Activated CD4-positive, alpha-beta T cell treated with anti-CD3 and anti-CD28 coated beads, Interleukin-2, amount 50 U/mL, for 4 hours (primary cell): ENCODE measurements at places on chromosomes 1 and 21.

DNA sequence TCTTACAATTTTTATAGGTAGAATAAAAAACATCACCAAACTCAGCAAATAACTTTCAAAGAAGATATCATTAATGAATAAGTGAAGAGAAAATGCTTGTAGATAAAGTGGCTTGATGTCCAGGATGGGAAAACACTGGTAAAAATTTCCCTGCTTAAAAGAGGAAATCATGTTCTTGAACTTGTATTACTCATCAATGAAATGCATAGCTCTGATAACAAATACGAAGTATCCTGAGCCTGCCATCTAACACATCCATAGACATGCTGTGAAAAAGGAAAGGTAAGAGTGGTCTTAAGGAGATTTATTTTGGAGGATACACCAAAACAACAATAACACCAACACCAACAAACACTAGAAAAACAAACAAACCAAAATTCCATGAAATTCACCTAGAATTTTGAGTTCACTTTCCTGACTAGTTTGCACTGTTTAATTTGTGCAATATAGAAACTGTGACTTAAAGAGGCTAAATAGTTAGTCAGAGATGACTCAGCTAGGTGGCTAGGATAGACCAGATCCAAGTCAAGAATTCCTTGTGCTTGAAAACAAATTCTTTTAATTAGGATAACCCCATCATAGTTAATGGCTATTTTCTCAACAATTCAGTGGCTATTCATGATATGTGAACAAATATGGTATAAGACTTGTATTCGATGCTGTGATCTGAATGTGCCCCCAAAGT lies 179.8 kb upstream of the KCNK2 start:
- no peak for DNase-seq

- no peak for DNase-seq
Observed at GRCh38 chr1:182229921-182230491, 161.6 kb downstream of the GLUL start.

GRCh38 chr1:43979528-43980254 lies 681 bp downstream of the B4GALT2 start:
- no peak for DNase-seq

GRCh38 chr1:234582681-234583301 lies 27.2 kb downstream of the IRF2BP2 start:
- DNase-seq: no peak

- no peak for DNase-seq
Observed at GRCh38 chr1:85577419-85578320, 2.9 kb upstream of the CCN1 start.

GRCh38 chr21:25298512-25299491 lies 308.5 kb downstream of the MRPL39 start:
- DNase-seq: no peak

DNA sequence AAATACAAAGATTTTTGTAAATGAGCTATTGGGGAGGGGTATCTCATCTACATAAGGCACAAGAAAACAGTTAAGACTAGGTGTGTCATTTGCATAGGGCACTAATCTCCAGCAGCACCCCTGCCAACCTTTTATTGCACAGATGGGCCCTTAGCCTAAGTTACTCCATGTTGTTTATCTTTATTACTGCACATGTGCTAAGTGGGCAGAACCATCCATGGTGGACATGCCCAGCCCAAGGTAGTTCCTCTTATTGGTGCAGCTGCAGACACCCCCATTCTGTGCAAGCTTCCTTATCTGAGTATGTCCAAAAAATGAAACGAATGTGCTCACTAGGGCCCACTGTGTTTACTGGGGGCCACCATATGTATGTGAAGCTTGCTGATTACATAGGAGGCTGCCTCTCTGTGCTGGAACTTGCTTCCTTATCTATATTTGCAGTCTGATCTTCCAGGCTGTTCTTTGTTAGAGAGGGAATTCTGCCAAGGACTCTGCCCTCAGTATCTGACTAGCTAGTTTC lies 77.3 kb upstream of the NEK7 start:
- DNase-seq: no peak

GRCh38 chr1:19110257-19110927 lies 99.7 kb downstream of the UBR4 start:
- DNase-seq: no peak

- DNase-seq: no peak
Observed at GRCh38 chr21:37877888-37878684, 38.2 kb downstream of the KCNJ6 start.

DNA sequence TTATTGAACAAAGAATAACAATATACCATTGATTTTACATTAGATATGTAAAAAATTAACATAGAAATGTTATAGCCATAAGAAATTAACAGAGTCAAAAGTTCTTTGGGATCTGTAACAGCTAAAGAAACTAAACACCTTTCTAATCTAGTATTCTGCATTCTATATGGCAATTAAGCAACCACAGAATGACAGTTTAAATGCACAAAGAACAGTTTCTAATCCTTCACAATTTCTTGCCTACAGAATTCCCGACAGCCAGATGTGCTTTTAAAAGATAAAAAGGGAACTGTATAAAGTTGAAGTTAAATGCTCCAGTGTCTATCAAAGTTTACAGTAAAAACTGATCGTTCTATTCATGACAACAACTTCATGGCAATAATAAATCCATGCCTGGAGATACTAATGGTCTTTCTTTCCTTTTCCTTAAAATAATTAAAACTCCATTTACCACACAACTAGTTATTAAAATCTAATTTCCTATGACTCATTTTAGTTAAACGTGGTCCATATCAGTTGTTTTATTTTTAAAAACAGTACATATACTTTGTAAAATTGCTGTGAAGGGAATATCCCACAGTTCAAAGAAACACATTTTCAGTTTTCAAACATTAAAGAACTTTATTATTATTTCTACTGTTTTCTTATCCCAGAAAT lies 110.2 kb downstream of the EIF4G3 start:
- DNase-seq: no peak

- no peak for DNase-seq
Observed at GRCh38 chr1:183732236-183732880, 72.6 kb upstream of the RGL1 start.

DNA sequence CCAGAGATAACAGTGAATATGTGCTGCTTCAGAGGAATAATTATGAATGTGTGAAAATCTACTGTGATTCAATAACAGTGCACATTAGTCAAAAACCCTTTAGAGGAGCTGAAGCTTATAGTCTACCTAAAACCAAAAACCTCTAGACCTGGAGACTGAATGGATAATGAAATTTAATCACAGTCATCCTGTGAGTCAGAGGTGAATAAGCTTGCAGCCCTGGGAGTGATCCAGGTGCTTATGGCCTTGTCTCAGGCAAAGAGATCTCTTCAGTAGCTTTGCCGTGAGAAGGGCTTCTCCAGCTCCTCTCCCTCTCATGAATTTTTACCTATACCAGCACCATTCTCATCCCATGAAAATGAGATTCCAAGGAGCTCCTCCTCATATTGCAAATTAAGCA lies 81.3 kb upstream of the RGS4 start:
- DNase-seq: no peak

- DNase-seq: no peak
Observed at GRCh38 chr1:169604781-169605560, 18.7 kb upstream of the F5 start.

GRCh38 chr1:181101581-181102226 lies 13.2 kb downstream of the IER5 start:
- DNase-seq: no peak

DNA sequence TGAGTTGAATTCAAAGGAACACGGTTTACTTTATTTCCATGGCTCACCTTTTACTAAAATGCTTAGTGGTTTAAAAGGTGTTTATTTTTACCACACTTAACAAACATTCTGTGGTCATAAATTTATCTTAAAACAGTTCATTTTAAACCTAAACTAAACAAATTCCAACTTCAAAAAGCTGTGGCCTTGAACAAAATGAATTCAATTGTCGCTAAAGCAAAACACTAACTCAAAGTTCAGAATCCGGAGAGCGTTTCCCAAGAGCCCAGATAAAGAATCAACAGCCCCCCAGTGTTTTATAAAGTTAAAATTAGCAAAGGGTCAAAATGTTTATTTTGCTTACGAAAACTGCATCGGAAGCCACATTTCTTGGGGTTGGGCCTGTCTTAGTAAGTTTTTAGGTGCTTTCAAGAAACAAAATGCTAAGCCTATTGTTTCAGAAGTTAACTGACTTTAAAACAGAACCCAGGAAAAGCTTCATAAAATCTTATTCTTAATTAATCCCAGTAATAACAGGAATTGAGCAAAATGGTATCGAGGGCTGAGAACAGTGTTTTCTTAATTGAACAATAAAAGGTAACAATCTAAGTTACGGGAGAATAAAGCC lies 1.3 kb downstream of the PUM1 start:
- no peak for DNase-seq
